ENCODE measurements at places on chromosomes 16 and 17. TPM values are rescaled to one million over a fixed set of nuclear protein-coding genes. Genes with fewer than 3 reads are reported as not detected.

DNA sequence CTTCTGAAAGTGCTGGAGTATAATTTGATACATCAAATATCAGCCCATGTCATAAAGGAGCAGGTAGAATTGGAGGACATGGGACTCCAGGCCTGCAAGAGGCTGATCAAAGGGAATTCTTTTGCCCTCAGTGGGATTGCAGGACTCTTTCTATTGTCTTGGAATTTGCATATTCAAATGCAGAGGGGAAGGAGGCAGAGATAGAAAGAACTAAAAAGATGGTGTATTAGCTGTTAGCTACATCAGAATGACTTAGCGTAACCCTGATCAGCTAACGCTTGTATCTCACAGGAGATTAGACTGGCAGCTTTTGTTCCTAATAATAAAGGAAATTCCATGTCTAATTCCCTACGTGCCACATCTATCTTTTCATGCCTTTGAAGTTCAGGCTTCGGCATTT is 1014.7 kb upstream of the RBFOX1 start:
- peak overlapping the region; percentile 82 for H3K27ac ChIP-seq
- H3K4me1 ChIP-seq, result peaks cover 14% of the 10 kb centered on the region
- no peaks in the 10 kb centered on the region for H3K27me3 ChIP-seq
- peak; percentile 80 for DNase-seq
- no peak overlapping the region for H3K4me3 ChIP-seq

DNA sequence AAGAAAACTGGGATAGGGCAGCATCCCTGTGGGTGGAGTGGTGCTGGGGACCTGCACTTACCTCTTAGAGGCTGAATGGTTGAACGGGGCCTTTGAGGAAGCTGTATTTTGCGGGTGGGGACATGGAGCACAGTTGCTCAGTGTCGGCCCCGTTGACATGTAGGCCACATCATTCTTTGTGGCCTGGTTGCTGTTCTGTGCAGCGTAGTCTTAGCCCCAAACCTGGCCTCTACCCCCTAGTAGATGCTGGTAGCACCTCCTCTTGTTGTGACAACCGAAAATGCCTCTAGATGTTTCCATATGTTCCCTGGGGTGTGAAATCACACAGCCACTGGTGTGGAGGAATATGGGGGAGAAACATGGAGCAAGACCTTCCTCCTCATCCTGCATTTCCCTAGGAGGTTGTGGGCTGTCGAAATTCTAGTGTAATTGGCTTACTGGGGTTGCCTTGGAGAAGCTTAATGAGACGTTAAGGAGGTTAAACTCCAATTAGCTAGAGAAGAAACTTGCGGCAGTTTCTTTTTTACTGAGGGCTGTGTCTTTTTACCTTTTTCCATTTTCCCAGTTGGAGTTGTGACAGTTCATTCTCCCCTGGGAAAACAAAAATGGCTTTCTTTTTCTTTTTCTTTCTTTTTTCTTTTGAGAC is 9.4 kb downstream of the ABCC1 start:
- no peak overlapping the region for H3K4me3 ChIP-seq
- H3K27ac ChIP-seq, result peak overlapping the region; percentile 85

- H3K36me3 ChIP-seq, result no peaks in the 10 kb centered on the region
- no peak overlapping the region for H3K4me3 ChIP-seq
- H3K27me3 ChIP-seq, result peaks cover 4% of the 10 kb centered on the region
- peak; percentile 39 for DNase-seq
- H3K4me1 ChIP-seq, result peaks cover 13% of the 10 kb centered on the region
These were observed 42.4 kb upstream of the AKTIP start for GRCh38 chr16:53545433-53545832.

GRCh38 chr16:27628241-27628942 is 78.4 kb downstream of the KATNIP start:
- no peak overlapping the region for H3K27ac ChIP-seq
- DNase-seq, result peak; percentile 40
- no peak overlapping the region for H3K4me3 ChIP-seq
- H3K27me3 ChIP-seq, result no peaks in the 10 kb centered on the region
- H3K4me1 ChIP-seq, result no peaks in the 10 kb centered on the region

DNA sequence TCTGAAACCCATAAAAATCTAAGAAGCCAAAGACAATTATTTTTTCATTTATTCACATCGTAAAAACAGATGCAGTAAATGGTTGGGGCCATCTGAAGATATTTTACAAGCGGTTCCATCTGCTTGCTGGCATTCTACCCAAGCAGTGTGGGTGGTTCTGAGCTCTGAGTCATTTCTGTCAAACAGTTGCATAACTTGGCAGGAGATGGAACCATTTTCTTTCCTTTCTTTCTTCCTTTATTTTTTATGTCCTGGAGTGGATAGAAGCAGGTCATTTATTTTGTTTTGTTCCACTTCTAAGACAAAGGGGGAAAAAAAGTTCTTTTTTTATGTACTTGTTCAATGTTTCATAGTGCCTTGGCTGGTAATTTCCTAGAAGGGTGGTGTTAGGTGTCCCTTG is 1151.9 kb upstream of the GOT2 start:
- no peak for DNase-seq
- H3K36me3 ChIP-seq, result no peaks in the 10 kb centered on the region
- no peaks in the 10 kb centered on the region for H3K4me1 ChIP-seq
- no peaks in the 10 kb centered on the region for H3K27me3 ChIP-seq

DNA sequence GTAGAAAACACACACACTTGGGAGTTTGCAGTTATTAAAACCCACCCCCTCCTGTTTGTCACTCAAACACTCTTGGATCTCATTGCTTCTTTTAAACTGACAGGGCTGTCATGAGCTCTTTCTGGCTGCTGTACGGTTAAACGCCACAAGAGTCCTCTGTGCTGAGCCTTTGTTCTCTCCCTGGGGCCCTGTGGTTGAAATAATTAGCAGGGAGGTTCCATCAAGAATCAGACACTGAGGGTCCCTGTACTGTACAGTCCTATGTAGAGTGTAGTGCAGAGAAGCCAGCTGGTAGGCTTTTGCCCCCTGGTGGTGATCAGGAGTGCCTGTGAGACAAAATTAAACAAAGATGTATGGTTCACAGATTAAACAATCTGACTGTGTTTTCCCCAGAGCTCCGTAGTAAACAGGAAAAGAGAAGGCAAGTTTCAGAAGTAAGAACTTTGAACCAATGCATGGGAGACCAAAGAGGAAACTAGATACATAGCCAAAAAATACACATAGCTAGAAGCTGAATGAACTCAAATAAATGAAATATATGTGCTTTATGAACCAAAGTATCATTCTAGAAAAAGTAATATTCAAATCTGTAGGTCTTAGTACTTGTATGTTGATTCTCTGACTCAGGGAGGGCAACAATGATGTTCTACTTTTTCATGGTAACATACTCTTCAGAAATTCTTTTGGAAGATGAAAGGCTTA is 1.4 kb upstream of the SSH2 start:
- H3K27me3 ChIP-seq, result no peaks in the 10 kb centered on the region
- H3K27ac ChIP-seq, result no peak overlapping the region
- peak; percentile 71 for DNase-seq
- peaks cover 7% of the 10 kb centered on the region for H3K4me1 ChIP-seq
- no peaks in the 10 kb centered on the region for H3K36me3 ChIP-seq

- no peak overlapping the region for H3K27ac ChIP-seq
- no peak for DNase-seq
- no peaks in the 10 kb centered on the region for H3K27me3 ChIP-seq
- no peaks in the 10 kb centered on the region for H3K36me3 ChIP-seq
- peaks cover 16% of the 10 kb centered on the region for H3K4me1 ChIP-seq
- no peak overlapping the region for H3K4me3 ChIP-seq
These were observed 51.5 kb upstream of the RCVRN start for GRCh38 chr17:9956474-9957131.

- H3K27ac ChIP-seq, result no peak overlapping the region
- no peak overlapping the region for H3K4me3 ChIP-seq
- H3K27me3 ChIP-seq, result no peaks in the 10 kb centered on the region
- H3K36me3 ChIP-seq, result no peaks in the 10 kb centered on the region
- no peaks in the 10 kb centered on the region for H3K4me1 ChIP-seq
- DNase-seq, result no peak
These were observed 360.4 kb upstream of the ZFHX3 start for GRCh38 chr16:73408311-73408710.

DNA sequence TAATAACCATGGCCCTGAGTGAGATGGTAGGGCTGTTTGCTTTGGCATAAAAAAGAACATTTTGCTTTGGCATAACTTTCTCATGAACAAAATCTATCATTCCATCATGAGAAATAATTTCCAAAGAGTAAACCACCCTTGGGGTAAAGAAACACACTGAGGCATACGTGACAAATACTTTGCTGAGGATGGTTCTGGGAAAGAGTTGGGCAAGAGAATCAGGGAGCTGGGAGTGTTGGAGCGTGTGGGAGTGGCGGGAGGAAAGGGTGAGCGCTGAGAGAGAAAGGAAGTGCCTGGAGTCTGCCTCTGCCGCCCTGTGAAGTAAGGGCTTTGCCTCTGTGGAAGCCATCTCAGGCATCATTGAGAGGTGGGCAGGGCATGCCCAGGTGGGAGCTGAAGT is 60.2 kb upstream of the ARHGAP44 start:
- no peaks in the 10 kb centered on the region for H3K36me3 ChIP-seq
- H3K27me3 ChIP-seq, result no peaks in the 10 kb centered on the region
- H3K4me1 ChIP-seq, result peaks cover 5% of the 10 kb centered on the region
- no peak overlapping the region for H3K27ac ChIP-seq

DNASE1 gene
- 7.9 TPM for polyA plus RNA-seq

CORO6 gene
- polyA plus RNA-seq, result 2.6 TPM

CDC27 gene
- 85.5 TPM for polyA plus RNA-seq
